T47D (cell line): ENCODE measurements at places on chromosomes 11 and 22.
A peak's percentile ranks its signal among the peaks of the same experiment; 100 is the strongest.

DNA sequence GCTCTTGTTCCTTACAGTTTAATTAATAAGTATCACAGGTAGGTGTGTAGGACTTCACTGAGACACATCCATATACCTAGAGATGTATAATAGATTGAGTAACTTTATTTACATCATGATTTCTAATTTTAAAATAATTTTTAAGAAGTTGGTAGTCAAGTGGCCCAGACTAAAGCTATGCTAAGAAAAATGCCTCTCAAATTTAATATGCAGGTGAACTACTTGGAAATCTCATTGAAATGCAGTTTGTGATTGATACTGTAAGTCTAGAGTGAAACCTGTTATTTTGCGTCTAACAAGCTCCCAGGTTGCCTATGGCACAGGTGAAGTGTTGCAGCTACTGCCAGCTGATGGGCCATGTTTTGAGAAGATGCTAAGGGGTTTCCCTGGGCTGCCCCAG lies at the start of gene OOSP4B:
Gene OOSP4B, plus strand, starts transcription at position 301 of the 400 bp plus-strand sequence.
- DNase-seq, result no peak

DNA sequence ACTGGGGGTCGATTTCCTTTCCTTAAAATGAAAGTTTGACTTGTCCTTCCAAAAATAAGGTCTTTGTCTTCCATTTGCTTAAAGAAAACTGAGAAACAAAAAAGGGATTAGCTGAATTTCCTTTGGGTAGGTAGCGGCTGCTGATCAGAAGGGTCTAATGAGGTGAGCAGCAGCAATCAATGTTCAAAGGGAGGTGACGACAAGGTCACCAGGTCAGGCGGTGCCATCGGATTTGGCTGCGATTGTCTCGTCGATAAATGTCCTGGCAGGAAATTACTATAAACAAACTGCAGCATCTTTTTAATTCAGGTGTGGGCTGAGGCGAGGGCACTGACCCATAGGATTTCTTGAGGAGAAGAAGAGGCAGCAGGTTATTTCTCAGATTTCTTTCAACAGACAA lies 480.1 kb downstream of the NTM start:
- DNase-seq, result no peak

DNA sequence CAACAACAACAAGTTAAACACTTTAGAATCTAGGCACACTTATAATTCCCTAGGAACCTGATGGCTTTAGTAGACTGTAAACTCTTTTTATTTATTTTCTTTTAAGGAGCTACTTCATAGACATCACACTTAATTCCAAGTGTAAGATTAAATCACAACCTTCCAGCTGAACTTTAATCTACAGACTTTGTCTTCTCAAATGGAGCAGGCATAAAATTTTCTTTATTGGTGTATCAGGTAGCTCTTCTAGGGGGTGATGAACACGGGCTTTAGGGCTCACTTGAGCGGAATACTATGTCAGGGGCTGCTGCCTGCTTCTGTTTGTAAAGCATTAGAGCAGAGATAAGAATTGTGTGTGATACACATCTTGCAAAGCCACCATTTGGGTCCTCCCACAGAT lies 525.8 kb upstream of the FAT3 start:
- no peak for DNase-seq

GRCh38 chr11:132187386-132187785 lies 817.0 kb downstream of the NTM start:
- no peak for DNase-seq

DNA sequence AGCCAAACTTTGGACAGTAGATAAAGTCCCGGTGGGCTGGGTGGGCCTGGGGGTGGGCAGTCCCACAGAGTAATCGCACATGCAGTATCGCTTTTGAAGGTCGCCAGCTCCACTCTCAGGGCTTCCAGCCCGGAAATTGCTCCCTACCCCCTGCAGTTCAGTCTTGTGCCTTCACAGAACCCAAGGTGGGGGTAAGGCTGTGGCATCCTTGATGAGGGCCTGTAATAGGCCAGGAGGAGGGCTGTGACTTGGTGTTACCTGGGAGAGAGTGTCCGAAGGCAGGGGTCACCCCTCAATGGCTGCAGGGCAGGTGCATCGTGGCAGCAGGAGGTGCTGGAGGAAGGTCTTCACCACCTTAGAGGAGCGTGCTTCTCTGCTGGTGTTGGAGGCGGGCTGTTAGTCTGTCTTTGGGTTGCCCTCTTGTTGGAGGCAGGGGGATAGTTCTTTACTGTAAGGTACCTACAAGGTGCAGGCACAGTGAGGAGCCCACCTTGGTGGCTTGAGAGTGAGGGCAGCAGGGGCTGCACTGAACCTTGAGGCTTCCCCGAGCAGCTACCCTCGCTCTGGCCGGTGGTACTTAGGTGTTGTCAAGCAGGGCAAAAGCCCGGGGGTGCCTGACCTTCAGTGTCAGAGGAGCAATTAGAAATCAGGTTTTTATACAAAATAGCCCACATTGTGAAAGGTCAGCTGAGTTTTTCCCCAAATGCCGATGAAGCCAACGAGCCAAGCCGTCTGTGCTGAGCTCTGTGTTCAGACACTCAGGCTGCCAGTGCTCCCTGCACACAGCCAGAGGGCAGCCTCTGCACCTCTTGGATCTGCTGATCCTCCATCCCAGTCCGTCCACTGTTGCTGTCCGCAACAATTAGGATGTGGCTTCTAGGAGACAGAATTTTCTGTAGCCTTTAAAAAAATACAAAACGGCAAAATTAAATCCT lies 21.9 kb downstream of the SAMM50 start:
- DNase-seq, result no peak

DNA sequence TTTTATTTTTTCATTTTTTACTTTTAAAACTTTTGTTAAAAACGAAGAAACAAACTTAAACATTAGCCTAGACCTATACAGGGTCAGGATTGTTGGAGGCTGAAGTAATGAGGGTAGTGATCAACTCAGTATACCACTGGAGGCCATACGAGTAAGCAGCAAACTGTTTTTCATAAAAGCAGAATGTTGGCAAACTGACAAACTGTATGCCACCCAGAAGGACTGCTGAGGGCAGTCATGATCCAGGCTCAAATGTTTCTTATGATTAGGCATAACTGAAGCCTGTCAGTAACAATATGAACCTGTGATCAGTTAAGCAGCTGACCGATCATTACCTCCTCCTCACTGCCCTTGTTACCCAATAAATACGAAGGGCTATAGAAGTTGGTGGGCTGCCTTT lies 10.2 kb upstream of the SC5D start:
- DNase-seq, result no peak

DNA sequence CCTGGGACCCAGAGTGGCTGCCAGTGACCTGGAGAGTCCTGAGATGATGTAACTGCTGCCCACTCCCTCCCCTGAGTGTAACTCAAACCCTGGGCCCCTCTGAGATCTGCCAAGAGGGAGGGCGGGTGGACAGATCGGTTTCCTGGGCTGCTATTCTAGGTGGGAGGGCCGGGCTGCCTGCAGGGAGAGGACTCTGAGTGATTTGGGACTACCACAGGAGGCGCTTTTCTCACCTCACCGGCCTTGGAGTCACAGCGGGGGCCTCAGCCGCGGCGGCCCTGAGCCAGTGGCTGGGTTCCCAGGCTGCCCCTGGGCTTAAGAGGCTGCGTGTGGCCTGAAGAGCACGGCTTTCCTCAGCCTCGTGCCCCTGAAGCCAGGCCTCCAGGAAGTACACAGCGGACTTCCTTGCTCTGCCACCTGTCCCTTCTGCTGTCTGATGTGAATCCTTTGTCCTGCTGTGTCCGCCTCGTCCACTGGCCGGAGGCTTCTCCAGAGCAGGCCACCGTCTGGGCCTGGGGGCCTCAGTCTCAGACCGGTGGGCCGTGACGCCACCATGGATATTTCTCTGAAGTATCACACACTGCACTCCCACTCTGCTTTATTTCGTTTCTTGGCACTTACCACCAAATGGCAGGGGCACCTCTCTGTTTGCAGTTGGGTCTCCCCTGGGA lies 11.5 kb downstream of the RELT start:
- no peak for DNase-seq

GRCh38 chr11:33334627-33335026 lies 77.4 kb downstream of the HIPK3 start:
- no peak for DNase-seq

- DNase-seq, result peak; percentile 35
Measured at GRCh38 chr11:46669711-46670139, 30.7 kb downstream of the ARHGAP1 start.

- DNase-seq, result no peak
Measured at GRCh38 chr11:10301656-10302358, 3.1 kb upstream of the ADM start.

DNA sequence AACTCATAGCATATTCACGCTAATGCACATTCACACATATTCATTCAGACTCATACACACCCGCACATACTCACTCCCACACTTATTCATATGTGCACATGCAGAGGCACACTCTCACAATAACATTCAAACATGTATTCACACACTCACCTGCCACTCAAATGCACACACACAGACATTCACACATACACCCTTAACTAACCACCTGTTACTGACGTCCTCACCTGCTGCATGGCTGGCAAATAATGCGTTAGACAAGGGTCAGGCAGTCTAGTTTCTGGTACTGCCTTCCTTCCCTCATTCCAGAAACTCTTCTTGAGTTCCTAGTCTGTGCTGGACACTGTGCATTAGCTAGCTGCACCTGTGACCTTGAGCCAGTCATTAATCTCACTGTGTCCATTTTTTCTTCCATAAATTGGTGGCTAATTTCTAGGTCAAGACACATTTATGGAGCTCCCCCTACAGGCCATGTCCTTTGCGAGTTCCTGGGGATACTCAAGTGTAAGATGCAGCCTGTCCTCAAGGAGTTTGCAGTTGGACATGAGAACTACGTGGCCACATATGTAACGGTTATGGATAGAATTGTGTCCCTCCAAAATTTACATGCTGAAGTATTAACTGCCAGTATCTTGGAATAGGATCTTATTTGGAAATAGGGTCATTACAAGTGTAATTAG lies 34.5 kb upstream of the SEZ6L start:
- DNase-seq, result no peak

DNA sequence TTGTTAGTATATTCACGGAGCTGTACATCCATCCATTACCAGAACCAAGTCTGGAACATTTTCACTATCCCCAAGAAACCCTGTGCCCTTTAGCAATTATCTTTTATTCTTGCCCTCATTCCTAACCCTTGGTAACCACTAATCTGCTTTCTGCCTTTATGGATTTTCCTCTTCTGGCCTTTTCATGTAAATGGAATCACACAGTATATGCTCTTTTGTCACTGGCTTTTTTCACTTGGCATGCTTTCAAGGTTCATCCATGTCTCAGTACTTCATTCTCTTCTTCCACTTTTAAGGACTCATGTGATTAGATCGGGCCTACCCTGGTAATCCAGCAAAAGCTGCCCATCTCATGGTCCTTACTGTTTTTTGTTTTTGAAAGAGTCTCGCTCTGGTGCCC lies 11.0 kb upstream of the ZBTB44 start:
- no peak for DNase-seq

DNA sequence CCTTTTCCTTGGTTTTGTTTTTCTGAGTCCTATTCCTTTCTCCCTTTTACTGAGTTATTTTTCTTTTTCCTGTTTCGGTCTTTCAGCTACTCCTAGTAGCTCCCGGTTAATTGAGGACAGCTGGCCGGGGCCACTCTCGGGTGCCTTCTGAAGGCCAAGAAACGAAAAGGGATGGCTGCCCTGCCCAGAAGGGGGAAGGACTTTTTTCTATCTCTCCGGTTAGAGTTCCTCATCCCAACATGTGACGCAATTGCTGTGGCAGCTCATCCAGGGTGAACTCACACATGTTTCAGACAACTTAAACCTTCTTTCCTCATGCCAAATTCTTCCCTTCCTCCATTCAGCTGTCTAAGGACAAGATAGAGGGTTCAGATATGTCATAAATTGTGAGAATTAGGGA lies 83.6 kb downstream of the PIWIL4 start:
- no peak for DNase-seq

DNA sequence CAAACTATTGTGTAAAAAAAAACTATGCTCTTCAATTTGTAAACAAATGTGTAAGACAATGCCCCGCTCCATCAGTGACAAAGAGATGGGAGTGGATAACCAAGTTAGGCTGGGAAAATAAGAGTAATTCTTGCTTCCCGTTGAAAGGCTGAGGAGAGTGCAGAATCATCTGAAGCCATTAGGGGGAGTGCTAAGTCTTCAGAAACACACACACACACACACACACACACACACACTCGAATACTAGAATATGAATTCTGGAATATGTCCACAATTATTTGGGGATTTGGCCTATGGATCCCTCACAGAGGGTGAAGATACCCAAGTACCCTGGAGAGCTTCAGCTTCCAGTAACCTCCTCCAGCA lies 27.8 kb upstream of the ROBO3 start:
- peak; percentile 79 for DNase-seq

DNA sequence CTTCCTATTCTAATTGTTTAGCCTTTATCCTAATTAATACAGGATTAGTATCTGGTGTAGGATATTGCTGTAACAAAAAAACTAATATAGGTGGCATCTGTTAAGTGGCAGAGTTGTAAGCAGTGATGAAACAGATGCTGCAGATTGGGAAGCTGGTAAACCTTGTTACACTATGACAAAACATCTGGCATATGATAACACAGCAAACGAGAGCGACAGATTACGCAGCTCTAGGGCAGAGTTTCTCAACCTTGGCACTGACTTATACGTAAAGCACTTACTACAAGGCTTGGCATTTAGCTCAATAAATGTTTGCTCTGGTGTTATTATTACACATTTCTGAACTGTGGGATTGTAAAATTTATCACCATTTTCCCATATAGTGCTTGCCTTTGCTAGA lies 137.0 kb downstream of the ATG16L2 start:
- DNase-seq, result no peak

GRCh38 chr11:106524436-106524835 lies 447.0 kb downstream of the AASDHPPT start:
- DNase-seq, result no peak

GRCh38 chr11:1968454-1969002 lies 21.4 kb downstream of the MRPL23 start:
- DNase-seq, result no peak

DNA sequence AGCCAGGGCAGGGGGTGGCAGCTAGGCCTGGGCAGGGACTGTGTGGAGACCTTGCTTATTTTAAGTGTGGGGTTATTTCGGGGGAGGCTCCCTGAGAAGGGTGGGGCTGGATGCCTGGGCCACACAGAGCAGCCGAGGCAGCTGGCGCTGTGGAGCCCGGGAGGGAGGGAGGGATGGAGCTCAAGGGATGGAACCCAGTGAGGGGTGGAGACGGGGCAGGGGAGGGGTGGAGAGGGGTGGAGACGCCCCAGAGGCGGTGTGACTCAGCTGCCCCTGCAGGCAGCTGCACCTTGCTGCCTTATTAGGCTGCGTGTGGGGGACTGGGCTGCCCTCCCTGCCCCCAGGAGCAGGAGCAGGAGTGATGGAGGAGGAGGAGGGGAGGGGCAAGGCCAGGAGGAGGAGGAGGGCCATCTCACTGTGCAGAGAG lies 9.8 kb upstream of the TSSC4 start:
- no peak for DNase-seq

DNA sequence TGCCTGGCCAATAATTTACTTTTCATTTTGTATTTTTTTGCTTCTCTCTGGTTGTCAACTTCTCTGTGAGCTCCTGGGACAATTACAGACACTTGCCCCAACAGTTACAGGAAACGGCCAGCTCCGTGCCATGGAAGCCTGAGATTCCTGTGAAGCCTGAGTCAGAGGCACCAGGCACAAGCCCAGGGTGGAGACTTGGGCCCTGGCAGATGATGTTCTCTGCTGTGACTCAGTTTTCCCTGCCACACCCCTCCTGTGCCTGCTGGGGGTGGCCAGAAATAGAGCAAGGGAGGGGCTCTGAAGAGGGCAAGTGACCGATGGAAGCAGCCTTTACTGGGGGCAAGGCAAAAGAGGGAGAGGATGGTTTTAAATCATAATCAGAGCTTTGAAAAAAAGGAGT lies 4.9 kb downstream of the ATP5MGL start:
- no peak for DNase-seq
